ENCODE measurements at places on chromosomes 2 and 18.

GRCh38 chr18:28110924-28111323, 66.0 kb downstream of the CDH2 start:
- DNase-seq, result no peak

GRCh38 chr2:201546576-201546975, 95.0 kb downstream of the STRADB start:
- DNase-seq, result no peak

DNA sequence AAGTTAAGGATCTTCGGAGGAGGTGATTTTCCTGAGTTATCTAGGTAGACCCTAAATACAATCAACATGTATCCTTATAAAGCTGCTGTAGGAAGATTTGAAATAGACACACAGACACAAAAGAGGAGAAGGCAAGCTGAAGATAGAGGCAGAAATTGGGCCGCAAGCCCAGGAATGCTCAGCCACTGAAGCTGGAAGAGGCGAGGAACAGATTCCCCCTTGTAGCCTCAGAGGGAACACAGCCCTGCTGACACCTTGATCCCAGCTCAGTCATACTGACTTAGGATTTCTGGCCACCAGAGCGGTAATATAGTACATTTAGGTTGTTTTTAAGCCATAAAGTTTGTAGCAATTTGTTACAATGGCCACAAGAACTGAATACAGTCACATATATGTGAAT, 90.9 kb downstream of the ETAA1 start:
- DNase-seq, result no peak

DNA sequence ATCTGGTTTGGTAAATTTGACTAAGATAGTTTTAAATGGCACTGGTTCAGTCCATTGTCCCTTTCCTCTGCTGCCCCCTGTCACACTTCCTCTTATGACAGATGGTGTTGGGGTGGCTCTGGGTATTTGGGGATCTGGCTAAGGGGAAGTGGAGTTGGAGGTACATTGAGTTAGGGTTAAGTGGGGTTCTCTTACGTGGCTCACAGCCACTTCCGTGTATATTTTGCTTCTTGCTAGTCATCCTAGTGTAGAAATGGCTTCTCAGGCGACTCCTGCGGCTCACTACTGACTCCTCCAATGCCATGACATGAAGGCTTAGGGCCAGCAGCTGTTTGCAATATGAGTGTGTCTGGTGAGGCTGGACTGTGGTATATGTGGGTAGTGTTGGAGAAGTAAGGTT, 187.0 kb downstream of the HAUS1 start:
- DNase-seq, result no peak

GRCh38 chr18:8029061-8029460, 461.9 kb downstream of the PTPRM start:
- no peak for DNase-seq

GRCh38 chr2:137980459-137980858, 16.2 kb downstream of the HNMT start:
- no peak for DNase-seq

DNA sequence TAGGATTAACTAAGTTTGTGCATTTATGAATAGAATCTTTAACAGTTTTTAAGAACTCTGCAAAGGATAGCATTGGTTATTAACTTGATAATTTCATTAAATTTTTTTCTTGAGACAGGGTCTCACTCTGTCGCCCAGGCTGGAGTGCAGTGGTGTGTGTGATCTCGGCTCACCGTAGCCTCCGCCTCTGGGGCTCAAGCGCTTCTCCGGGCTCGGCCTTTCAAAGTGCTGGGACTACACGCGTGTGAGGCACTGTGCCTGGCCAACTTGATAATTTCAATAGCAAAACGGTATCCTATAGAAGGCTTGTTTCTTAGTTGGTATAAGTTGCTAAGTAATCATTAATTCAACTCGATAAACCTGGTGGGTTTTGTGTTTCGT, 38.0 kb downstream of the ADNP2 start:
- DNase-seq, result no peak

DNA sequence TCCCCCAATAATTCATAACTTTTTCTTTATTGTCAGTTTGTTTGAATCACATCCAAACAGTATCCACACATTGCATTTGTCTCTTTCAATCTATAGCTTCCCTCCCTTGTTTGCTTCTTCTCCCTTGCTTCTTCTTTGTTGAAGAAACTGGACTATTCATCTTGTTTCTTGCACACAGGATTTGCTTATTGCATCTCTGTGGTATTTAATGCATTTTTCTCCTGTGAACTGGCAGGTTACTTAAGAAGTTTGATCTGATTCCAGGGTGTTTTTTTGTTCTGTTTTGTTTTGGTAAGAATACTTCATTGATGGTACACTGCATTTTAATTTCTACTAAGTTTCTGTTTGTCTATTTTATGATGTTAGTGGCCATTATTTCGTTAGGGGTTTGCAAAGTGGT, 166.8 kb downstream of the CAMKMT start:
- DNase-seq, result no peak

GRCh38 chr2:25066455-25066854, 24.6 kb downstream of the EFR3B start:
- DNase-seq, result no peak

- DNase-seq, result peak; percentile 82
These were observed 35.6 kb upstream of the PNO1 start for GRCh38 chr2:68121873-68122679.

DNA sequence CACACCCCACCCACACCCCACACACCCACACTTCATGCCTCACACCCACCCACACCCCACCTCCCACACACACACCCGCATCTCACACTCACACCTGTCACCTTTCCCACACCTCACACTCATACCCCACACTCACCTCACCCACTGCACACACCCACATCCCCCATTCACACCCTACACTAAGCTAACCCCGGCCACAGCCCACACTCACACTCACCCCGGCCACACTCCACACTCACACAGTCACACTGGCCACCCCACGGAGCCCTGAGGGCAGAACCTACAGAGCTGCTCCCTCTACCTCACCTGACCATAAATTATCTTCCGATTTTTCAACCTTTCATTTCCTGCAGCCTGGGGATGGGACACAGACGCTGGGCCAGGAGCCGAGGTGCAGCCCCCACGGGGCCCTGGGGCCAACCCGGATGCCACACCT, 241.3 kb downstream of the HDAC4 start:
- DNase-seq, result peak; percentile 8

DNA sequence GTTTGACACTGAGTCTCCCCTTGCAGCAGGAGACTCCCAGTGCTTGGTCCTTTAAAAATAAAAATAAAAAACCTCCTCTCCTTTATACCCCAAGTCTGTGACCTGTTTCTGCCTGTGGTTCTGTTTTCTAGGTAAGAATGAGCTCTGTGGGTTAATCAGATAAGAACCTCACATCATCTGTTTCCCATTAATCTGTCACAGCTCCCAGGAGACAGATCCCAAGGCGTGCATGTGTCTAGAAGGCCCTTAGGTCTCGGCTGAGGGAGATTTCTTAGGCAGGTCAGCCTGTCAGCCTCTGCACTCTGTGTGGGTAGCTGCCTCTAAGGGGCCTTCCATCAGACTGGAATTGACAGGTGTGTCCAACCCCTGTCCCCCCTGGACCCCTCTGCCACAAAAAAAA, 80.7 kb downstream of the FHOD3 start:
- no peak for DNase-seq

GRCh38 chr2:59196491-59196890, 955.4 kb upstream of the FANCL start:
- DNase-seq, result no peak

DNA sequence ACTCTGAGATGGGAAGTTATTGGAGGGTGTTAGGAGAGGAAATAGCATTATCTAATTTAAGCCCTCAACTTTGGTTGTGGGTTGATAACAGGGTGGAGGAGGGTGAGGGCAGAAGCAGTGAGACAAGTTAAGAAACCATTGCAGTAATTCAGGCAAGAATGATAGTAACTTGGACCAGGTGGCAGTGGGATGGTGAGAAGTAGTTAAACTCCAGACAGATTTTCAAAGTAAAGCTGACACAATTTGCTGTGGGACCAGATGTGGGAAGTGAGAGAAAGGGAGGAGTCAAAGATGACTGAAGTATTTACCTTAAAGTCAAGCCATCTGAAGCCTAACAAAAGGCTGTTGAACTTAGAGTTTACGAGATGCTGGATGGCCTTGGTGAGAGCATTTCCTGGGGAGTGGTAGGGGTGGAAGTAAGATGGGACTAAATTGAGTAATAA, 163.2 kb upstream of the KLF7 start:
- no peak for DNase-seq

DNA sequence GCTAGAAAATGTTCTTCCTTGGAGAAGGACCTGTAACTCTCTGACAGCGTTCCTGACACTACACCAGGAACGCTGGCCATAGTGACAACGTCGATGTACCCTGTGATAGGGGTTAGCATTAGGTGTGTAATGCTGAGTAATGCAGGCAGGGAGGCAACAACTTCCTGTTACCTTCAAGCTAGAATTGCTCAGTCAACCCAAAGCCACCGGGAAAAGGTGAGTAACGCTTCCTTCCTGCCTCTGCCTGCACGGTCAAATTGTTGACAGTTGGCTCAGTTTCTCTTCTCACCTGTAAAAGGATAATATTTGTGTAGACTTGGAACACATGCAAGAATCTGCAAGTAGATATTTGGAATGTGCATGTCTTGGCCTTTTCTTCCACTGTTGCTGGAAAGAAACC, 12.7 kb downstream of the FAM110C start:
- DNase-seq, result peak; percentile 56

DNA sequence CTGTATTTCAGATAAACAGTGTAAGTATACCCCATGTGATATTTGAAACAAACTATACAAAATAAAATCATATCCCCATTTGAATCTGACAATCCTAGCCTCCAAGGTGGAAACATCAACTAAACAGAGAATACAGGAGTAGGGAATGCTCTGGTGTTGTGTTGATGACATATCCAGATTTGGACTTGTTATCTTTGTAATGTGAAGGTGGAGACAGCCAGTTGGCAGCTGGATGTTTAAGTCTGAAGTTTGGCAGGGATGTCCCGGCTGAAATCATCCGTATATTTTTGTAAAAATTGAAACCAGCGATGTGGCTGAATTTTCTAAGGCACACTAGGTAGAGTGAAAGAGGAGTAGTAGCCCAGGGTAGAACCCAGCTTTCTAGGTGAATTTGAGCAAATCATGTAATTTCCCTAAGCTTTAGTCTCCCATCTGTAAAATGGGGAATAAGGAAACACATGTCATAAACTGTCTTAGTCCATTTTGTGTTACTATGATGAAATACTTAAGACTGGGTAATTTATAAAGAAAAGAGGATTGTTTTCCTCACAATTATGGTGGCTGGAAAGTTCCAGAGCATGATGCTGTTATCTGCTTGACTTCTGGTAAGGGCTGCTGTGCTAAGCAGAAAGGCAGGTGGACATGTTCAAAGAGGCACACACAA, 246.6 kb upstream of the APCDD1 start:
- DNase-seq, result no peak

- DNase-seq, result peak; percentile 7
These were observed 70.4 kb upstream of the HPCAL1 start for GRCh38 chr2:10232096-10232815.

DNA sequence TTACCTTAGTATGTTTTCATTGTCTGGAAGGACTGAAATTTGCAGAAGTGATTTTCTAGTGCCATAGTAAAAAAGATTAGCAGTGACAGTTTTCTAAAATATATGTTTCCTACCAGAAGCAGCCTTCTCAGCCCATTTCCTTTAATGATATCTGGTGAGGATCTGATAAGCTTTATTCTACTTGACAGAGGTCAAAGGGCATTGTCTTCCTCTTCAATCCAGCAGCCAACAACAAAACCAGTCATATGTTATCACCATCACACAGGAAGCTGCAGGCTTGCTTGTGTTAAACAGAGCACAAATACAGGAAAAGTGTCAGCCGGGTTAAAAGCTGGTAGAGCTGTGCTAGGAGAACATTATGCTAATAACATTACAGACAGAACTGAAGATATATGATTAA, 35.6 kb upstream of the ZSWIM2 start:
- no peak for DNase-seq

GRCh38 chr2:237139123-237139675, 53.5 kb downstream of the COPS8 start:
- DNase-seq, result no peak

- DNase-seq, result no peak
These were observed 226.8 kb downstream of the LDLRAD4 start for GRCh38 chr18:13445241-13445897.

GRCh38 chr2:28544922-28545589, 49.2 kb downstream of the PLB1 start:
- no peak for DNase-seq

DNA sequence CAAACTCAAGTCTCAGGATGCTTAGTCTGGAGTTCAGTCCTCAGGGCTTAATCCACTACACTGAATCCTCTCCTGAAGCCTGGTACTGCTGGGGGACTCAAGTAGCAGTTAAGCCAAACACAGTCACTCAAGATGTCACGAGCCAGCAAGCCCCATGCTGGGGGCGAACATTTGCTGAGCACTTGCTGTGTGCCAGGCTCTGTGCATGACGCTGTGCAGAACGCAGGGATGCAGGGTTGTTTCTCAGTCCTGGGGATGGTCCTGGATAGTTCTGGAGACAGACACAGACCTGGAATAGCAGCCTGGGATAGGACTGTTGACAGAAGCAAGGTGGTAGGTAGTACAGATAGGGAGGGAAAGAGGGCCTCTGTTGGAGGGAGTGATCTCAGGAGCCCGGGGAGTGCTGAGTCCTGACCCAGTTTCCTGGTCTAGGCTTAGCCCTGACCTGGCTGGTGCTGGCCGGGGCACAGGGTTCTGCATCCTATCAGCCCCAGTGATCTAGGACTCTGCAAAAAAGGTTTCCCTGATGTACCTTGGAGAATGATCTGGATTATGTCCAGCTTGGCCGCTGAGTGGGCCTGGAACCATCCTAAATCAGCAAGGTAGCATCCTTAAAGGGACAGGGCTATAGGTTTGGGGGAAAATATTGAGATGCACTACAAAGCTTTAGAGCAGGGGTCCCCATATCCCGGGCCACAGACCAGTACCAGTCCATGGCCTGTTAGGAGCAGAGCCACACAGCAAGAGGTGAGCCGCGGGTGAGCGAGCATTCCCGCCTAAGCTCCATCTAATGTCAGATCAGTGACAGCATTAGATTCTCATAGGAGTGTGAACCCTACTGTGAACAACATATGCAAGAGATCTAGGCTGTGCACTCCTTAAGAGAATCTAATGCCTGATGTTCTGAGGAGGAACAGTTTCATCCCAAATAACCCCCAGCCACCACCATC, 54.7 kb upstream of the OTOF start:
- no peak for DNase-seq

DNA sequence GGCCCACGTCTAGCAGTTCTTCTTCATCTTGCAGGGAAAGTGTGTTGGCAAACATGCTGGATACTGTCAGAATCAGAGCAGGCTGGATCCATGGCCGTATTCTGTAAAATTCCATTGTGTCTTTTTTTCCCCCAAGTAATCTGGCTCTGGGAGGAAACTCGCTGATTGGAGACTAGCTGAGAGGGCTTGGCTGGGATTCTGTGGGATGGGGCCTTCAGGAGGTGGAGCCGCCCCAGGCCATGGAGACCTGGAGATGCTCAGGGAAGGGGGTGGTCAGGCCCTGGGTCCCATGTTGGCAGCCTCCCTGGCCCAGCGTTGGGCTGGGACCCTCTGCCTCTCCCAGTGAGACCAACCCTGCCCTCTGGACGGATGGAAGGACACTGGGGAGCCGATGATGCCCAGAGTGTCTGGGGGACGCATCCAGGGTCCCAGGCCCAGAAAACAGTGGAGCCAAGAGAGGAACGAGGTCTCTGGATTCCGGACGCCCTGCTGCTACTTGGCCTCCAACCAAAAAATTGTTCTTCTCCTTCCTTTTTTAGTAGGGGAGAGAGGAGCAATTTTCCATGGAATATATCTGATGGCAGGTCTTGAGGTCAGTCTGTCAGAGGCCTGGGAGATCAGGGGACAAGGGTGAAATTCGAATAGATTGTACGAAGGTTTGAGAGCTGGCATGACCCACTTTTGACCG, 114.5 kb downstream of the AGAP1 start:
- DNase-seq, result no peak

- no peak for DNase-seq
These were observed 75.9 kb upstream of the TCF4 start for GRCh38 chr18:55663891-55664290.

Data from activated CD8-positive, alpha-beta memory T cell treated with anti-CD3 and anti-CD28 coated beads, Interleukin-2, amount 50 U/mL, for 4 hours (primary cell).